ENCODE measurements at places on chromosomes 6 and 20. TPM values are rescaled to one million over a fixed set of nuclear protein-coding genes. Genes with fewer than 3 reads are reported as not detected.

DNA sequence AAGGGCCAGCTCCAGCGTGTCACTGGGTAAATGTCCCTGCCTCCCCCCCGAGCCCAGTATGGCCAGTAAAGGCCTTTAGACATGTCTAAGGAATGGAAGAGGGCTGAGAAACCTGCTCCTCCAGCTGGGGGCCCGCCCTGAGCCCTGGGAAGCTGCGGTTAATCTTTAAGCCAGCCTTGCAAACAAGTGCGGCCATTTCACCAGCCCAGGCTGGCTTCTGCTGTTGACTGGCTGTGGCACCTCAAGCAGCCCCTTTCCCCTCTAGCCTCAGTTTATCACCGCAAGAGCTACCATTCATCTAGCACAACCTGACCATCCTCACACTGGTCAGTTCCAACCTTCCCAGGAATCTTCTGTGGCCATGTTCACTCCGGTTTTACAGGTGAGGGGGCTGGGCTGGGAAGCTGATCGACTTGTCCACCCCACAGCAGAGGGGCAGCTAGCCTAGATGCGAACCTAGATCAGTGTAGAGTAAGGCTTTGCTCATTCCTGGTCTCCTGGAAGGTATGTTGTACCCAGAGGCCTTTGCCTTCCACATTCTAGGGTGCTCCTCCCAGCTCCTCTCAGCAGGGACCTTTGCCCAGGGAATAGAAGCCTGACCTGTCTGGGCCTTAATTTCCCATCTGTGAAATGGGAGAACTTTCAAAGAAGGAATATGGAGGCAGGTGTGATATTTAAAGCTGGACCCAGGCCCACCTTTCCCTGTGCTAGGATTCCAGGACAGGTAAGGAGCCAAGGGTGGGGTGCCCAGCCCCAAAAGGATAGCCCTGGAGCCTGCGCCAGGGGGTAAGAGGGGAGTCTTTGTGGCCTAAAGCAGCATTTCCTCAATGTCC lies 1.2 kb upstream of the SRC start:
- no peak for DNase-seq

- no peak for DNase-seq
These were observed 75.3 kb downstream of the RIN2 start for GRCh38 chr20:19833395-19833794.

DNA sequence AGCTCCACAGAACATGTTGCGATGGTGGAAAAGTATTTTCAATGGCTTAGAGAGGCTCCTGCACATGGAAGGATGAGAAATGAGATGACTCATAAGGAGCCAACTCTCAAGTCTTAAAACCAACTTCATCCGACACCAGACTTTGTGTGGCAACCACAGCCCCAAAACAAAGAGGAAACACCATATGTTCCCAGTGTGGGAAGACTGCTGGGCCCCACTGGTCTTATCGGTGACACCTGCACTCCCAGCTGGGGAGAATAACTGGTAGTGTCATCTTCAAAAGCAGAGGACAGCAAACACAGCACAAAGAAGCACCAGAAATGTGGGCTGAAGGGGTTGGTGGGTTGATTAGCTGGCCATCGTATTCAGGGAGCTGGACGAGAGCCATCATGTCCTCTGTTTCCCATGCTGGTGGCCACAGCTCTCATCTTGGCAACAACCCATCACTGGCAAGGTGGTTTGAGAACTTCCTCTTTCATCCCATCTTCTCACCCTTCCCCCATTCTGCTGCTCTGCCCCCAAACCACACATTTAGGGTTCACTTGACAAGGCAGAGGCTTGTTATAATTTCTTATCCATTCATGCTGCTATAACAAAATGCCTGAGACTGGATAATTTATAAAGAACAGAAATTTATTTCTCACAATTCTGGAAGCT lies 46.0 kb upstream of the TASP1 start:
- DNase-seq, result no peak

DNA sequence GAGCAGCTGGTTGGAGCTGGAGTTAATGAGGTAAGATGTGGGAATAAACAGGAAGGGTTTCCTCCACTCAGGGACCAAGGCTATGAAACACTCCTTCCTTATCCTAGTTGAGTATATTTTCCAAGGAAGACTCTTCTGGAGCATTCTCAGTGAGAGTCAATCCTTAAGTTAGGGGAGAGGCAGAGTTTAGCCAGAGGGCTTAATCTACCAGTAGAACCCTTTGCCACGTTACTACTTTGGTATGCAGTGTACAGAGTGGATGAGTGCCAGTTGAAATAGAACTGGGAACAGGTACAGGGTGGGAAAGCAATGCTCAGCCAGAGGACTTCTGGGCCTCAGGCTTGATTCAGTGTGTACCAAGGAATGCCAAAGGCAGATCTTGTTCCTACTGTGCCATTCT lies 114.3 kb downstream of the UBE3D start:
- no peak for DNase-seq

DNA sequence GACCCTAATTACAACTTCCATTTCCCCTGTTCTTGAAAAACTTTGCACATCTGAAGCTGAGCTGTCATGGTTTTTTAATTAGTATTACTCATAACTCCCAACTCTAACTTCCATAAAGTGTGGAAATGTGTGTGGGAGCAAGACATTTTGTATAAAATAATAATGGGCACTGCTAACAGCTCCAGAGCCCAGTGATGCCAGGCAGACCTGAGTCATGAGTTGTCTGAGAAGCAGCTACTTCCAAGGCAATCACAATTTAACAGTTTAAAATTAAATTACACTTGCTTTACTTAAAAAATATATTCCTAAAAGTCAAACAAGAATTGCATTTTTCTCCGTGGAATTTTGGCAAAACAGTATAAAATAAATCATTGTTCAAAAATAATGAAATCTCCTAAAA lies 6.4 kb downstream of the SLC2A12 start:
- DNase-seq, result no peak

DNA sequence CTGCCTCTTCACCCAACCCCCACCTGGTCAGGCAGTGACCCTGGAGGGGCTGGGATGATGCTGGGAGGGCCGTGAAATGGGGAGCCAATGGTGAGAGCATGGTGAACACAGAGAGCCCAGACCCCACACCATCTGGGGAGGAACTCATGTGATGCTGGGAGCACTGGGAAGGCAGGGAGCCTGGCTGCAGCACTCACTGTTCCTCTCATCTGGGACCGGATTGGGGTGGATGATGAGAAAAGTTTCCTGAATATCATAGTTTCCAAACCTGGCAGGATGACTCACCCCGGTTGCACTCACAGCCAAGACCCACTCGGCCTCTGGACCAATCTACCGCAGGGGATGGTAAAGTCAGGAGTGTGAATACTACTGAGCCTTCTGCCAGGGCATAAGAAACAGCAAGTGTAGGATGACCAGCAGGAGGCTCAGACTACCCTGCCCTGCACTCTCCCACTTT lies 21.8 kb downstream of the ULBP1 start:
- DNase-seq, result no peak

DNA sequence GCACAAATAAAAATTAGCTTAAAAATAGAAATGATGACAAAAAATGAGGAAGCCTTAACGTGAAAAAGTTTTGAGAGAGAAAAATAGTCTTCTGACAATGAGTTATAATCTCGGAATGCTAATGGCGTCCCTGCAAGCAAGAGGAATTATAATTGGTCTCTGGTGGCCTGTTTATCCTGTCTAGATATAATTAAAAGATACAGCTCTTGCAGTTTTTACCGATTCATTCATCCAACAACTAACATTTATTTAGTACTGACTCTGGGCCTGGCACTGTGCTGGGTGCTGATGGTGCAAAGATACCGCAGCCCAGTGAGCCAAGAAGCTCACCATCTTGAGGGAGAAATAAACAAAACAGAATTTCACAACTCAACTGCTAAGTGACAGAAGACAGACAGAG lies 31.6 kb upstream of the ANKRD60 start:
- no peak for DNase-seq

- DNase-seq, result no peak
These were observed 20.0 kb upstream of the LIN28B start for GRCh38 chr6:104936766-104937535.

DNA sequence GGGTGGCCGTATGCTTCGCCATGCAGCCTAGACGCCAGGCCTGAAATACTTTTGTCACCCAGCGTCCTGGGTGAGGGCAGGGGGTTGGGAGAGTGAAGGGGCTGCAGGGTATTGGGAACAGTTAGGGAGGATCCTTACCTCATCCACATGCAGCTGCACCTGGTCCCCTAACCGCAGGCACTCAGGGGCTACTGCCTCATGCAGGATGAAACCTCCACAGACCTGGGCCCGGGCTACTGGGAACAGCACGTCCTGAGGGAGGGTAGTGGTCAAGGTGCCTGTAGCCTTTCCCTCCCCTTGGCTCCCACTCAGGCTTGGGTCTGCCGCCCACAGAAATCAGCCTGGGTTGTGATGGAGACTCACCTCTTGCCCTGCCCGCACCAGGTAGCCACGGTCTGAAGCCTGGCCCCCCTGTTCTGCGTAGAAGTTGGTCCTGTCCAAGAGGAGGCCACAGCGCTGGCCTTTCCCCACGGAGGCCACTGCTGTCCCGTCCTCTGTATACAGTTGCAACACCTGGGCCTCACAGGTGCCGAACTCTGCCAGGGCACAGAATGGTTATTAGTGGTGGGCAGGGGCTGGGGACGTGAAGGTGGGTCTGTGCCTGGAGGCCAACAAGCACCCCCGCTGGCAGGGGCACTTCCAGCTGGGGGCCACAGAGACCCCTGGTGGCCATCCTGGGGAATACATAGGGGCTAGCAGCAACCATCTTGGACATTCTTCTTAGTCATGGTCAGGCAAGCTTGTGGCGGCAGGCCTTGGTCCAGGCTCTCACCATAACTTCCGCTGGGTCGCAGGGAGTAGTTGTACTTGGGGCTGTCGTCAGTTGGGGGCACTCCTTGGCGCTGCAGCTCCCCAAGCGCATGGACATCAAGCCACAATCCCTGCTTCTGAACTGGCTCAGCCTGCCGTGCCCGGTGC lies 8.6 kb downstream of the AARS2 start:
- DNase-seq, result peak; percentile 86

DNA sequence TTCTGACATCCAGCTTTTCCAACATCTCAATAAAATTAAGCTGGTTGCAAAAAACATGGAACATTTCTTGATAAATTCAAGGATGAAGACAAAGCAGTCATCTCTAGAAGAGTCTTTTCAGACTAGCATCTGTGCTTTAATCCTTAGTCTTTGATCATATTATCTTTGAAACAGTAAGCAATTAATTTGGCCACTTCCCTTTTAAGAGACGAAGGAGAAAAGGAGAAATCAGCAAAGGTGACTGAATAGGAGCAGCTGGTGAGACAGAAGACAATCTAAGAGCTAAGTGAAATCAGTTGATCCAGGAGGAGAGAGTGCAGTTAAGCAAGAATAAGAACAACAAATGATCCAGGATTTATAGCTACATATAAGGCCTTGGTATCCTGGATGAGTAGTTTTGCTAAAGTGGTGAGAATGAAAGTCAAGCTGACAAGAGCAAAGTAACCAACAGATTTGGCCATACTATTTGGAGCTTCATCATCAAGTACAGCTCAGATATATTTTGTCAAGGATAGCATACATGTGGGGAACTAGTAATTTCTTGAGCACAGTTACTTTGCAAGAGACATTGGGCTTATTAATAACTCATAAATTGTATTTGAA lies 215.5 kb downstream of the ADGB start:
- DNase-seq, result no peak

DNA sequence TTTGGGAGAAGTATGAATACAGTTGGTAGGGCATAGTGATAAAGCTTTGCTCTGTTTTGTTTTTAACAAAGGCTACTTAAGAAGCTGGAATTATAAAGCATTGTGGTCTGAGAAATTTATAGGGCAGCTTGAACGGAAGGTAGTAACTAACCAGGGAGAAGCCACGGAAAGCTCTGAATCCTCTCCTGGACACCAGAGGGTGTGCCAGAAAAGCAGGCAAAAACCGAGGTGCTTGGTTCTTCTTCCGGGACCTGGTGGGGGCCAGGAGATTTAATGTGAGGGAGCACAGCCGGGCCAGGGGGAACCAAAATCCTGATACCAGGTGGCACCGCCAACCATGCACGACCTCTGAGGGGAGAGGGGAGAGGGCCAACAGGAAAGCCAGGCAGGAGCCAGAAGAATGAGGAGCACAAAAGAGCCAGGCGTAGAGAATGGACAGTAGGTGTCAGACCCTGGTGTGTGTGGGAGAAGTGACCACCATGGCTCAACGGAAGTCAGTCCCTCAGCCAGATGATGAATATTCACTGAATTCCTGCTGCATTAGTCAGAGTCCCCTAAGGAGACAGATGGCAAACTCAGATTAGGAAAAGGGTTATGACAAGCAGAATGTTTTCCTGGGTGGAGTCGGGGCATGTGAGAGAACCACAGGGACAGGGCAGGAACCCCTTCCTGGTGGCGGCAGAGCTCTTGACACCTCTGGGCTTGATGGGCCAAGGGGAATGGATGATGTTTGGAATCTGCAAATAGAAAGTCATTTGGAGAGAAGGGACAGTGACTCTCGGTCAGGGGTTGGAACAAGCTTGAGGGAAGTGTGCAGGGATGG lies 262.3 kb downstream of the ZNF217 start:
- peak; percentile 88 for DNase-seq

DNA sequence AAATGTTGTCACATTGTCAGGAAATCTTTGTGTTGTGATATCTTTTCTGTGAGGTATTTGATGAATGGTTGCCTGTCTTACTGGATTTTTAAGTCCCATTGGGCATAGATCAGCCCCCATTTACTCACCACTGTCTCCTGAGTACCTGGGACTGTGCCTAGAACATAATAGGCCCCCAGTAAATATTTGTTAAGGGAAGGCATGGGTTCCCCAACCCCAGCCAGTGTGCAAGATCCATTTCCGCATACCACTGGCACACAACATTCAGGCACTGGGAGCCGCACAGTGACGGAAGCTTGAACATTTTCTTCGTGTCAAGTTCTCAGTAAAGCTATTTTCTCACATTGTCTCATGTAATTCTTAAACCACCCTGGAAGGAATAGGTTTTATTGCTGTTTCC lies 72.2 kb downstream of the UNC5CL start:
- DNase-seq, result no peak

DNA sequence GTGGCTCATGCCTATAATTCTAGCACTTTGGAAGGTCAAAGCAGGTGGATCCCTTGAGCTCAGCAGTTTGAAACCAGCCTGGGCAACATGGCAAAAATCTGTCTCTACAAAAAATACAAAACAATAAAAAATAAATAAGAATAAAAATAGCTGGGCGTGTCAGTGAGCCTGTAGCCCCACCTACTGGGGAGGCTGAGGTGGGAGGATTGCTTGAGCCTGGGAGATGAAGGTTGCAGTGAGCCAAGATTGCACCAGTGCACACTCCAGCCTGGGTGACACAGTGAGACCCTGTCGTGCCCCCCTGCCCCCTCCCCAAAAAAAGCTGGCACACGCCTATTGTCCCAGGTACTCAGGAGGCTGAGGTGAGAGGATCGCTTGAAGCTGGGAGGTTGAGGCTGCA lies 35.1 kb upstream of the SRPK1 start:
- DNase-seq, result no peak

Gene RNF146
- 13.1 TPM for total RNA-seq

Gene RUNX2
- 0.98 TPM for total RNA-seq

Gene FAM162B
- total RNA-seq, result not detected

Gene JPH2
- not detected for total RNA-seq

Data from K562 (cell line).